ENCODE measurements at places on chromosomes 16 and 17.

DNA sequence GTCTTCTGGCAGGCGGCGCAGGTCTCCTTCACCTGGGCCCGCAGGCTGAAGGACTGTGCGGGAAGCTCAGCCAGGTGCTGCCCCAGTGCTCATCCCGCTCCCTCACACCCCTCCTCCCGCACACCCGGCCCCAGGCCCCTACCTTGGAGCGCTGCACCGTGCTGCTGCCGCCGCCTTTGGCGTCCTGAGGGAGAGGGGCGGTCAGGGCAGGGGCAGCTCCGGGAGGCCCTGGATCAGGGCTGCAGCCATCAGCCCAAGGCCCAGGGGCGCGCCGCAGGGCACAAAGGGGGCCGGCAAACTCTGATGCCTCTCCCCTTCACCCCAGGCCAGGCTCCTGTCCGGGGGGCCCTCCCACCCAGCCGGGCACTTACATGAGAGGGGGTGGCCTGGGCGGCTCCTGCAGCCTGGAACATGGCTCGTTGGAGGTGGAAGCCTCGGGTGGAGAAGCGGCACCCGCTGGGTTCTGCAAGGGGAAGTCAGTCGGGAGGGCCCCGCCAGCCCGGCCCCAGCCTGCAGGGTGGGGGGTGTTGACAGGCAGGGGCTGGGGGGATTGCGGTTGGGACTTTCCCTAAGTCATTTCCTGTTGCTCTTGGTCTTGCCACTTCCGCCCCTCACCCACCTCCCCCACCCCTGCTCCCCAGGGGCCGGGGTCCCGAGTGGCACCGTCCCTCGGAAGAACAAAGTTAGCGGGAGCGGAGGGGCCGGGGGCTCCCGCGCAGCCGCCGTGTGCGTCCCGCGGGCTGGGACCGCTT is 863 bp downstream of the LIMD2 start:
- peak; percentile 81 for DNase-seq

DNA sequence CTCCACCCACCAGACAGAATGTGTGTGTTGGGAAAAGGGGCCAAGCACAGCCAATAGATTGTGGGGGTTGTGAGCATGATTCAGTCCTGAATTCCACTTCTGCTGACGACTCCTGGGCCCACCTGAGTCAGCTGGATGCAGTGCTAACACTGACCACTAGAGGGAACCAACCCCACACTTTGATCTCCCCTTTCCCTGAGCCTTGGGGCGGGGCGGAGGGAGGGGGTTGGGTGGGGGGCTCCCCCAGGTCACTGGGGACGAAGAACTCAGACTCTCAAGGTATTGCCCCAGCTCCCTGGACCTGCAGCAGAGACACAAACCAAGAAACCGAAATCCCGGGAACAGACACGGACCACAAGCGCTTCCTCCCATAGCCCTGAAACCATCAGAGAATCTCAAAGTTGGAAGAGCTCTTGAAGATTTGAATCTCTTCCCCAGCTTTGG is 621 bp upstream of the CSHL1 start:
- DNase-seq: peak; percentile 44

- no peak for DNase-seq
Observed at GRCh38 chr16:75818491-75818890, 92.2 kb upstream of the CPHXL start.

GRCh38 chr17:7767405-7768021 is 50.0 kb downstream of the DNAH2 start:
- DNase-seq: no peak
